ENCODE measurements at places on chromosomes 1 and 21.

DNA sequence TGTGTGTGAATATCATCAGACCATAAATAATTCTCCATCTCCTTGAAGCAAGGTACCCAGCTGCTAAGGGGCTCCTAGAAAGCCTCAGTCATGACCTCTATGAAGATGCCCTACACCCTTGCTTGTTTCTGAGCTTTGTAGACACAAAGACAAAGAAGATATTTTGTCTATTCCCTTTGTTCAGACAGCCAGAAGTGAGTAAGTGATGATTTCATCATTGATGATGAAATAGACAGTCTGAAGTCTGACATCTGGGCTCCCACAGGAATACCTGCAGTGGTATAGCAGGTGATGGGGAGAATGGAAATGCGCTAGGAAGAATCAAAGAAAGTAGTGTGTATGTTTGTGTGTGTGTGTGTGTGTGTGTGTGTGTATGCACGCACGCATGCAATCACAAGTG is 82.2 kb upstream of the DPT start:
- no peak for DNase-seq

DNA sequence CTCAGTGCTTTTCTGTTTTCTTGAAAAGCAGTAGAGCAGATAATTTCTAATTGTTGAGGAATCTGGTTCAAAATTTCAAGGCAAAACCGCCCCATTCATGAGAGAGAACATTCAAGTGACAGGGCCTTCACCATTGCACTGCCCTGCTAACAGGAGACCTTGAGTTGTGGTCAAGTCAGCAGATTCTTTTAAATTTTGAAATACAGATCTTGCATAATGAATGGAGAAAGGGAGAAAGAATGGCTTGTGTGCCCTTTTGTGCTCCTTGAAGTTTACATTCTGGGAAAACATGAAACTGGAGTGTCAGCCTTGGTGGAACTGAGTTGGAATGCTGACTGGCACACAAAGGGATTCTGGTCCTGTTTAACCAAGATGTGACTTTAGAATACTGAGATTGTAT is 164.5 kb upstream of the UBE2U start:
- no peak for DNase-seq

DNA sequence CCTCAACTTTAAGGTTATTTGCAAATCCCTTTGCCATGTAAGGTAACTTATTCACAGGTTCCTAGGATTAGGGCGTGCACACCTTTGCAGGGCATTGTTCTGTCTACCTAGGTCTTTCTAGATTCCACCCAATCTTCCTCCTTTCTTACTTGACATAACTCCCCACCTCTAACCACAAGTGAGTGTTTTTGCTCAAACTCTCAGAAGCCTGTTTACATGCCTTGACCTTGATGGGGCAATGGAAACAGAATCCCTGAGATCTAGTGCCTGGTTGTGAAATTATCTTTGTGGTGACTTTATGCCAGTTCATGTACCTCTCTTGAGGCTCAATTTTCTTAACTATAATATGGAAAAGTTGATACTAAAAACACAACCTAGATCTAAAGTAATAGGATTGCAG is 296.6 kb downstream of the TTLL7 start:
- no peak for DNase-seq

DNA sequence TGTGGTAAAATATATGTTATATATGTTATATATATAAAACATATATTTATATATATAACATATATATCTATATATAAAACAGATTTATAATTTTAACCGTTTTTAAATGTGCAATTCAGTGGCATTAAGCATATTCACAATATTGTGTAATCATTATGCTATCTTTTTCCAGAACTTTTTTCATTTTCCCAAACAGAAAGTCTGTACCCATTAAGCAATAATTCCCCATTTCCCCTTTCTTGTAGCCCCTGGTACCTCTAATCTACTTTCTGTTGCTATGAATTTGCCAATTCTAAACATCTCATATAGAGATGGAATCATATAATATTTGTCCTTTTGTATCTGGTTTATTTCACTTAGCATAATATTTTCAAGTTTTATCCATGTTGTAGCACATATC is 10.7 kb upstream of the ARHGEF11 start:
- no peak for DNase-seq

Measured in caudate nucleus (tissue), 63 donors.